ENCODE measurements at places on chromosomes 3 and 15.

DNA sequence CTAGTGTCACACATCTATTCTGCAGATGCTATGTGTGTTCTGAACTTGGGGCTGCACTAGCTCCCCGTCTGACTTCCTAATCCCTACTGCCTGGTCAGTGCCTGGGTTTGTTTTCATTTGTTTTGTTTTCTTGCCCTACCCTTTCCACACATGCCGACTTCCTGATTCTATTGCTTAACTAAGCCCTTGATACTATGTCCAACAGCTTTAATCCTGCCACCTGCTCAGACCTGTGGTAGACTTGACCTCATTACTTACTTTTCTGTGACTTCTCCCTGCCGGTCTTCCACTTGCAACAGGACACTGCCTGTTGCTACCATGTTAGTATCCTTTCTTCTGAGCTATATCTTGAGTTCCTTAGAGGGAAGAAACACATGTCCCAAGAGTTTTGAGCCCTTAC is 39.3 kb upstream of the CEMIP start:
- no peak overlapping the region for H3K27ac ChIP-seq
- no peak overlapping the region for H3K4me3 ChIP-seq

DNA sequence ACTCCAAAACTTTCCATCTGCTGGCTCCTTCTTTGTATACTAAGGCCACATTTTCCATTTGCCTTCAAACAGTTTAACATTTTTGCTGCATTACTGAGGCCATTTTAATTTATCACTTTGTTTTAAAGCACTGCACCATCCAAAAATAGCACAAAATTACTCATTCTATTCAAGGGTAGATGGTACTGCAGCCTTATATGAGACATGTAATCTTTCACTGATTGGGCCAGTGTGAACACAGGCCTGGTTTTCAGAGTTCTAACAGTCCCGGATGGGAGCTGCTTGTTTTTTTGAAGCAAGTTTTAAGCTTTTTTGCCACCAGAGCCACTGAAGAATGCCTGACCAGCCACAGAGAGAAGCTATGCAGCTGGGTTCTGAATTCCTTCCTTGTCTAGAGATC is 172.3 kb upstream of the TSC22D2 start:
- H3K4me3 ChIP-seq: no peak overlapping the region
- H3K27me3 ChIP-seq: peaks cover 8% of the 10 kb centered on the region

DNA sequence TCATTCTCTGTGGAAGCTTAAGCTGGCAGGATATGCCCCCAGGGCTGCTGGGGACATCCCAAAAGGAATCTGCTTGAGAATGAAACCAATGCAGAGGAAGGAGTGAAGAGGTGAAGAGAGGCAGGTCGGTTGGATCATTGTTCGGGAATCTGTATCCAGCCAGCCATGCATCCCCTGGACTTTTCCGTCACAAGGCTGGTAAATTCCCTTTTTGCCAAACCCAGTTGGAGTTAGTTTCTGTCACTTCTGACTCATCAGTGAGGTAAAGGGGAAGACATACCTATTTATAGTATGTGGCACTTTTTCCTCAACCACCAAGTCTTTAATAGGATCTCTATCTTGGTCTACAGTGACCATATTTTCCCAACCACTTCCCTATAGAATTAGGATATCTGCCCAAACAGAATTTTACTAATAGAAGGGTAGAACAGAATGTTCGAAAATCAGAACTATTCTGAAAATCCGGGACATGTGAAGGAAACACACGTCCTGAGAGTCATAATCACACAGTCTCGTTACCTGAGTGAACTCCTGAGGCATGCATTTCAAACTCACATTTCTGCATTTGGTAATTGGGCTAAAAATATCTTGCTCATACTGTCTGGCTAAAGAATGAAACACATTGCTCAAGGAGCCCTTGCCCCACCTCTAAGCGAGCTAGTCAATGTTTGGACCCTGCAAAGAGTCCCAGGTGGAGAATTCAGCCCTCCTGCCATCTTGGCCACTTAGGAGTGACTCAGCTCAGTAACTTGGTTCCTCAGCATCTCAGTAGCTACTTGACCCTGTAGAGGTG is 289.7 kb upstream of the ADAMTS9 start:
- no peaks in the 10 kb centered on the region for H3K4me1 ChIP-seq
- H3K36me3 ChIP-seq: no peaks in the 10 kb centered on the region
- DNase-seq: no peak
- no peaks in the 10 kb centered on the region for H3K27me3 ChIP-seq

GRCh38 chr3:43522727-43523362 is 99.0 kb downstream of the ANO10 start:
- no peak overlapping the region for H3K4me3 ChIP-seq
- H3K27me3 ChIP-seq: no peaks in the 10 kb centered on the region
- H3K4me1 ChIP-seq: peaks cover 2% of the 10 kb centered on the region
- DNase-seq: no peak

GRCh38 chr15:46111730-46112129 is 476.9 kb downstream of the SQOR start:
- no peaks in the 10 kb centered on the region for H3K27me3 ChIP-seq
- no peaks in the 10 kb centered on the region for H3K36me3 ChIP-seq
- no peaks in the 10 kb centered on the region for H3K4me1 ChIP-seq
- H3K4me3 ChIP-seq: no peak overlapping the region
- H3K27ac ChIP-seq: no peak overlapping the region

DNA sequence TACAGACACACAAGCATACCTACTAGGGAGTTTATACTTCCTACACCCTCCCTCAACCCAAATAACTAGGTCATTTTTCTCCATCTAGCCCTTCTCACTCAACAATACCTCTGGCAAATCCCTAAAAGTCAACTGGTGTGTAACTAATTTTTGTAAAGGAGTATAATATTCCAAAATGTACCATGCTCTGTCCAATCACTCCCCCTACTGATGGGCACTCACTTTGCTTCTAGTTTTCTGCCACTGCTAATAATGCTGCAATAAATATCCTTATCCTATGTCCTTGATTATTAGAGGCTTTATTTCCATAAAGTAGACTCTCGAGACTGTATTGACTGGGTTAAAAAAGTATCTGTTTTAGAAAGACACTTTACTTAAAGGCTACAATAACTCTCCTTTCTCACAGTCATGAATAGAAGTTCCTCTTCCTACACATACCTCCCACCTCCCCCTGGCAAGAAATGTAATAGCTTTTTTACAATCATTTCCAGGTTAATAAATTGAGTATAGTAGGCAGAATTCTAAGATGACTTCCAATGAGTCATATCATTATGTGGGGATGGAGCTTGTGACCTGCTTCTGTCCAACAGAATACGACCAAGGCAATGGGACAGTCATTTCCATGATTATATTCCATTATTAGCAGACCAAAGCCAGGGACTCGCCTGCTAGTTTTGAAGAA is 30.0 kb downstream of the SHQ1 start:
- H3K27me3 ChIP-seq: no peaks in the 10 kb centered on the region
- DNase-seq: no peak
- peaks cover 14% of the 10 kb centered on the region for H3K4me1 ChIP-seq
- H3K36me3 ChIP-seq: peaks cover 2% of the 10 kb centered on the region
- no peak overlapping the region for H3K4me3 ChIP-seq

DNA sequence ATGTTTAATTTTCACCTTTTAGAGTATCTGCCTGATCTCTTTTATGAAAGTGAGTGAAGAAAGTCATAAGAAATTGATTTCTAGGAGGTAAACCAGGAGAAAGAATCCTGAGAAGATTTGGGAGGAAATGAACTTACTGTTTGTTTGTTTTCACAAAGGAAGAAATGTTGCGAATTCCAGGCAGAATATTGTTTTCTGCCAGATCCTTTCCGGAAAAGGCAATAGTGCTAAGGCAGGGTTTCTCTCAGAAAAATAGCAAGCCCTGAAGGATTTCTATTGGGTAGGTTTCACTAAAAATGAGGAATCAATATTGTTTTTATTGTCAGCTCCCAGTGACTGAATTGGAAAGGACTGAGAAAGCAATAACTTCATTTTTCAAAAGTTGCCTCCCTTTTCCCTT is 85.7 kb upstream of the TGFBR2 start:
- H3K4me3 ChIP-seq: no peak overlapping the region
- H3K4me1 ChIP-seq: peaks cover 29% of the 10 kb centered on the region
- no peaks in the 10 kb centered on the region for H3K36me3 ChIP-seq
- H3K27me3 ChIP-seq: no peaks in the 10 kb centered on the region
- no peak overlapping the region for H3K27ac ChIP-seq

- no peak overlapping the region for H3K4me3 ChIP-seq
- H3K27ac ChIP-seq: no peak overlapping the region
- no peaks in the 10 kb centered on the region for H3K36me3 ChIP-seq
- H3K27me3 ChIP-seq: no peaks in the 10 kb centered on the region
- DNase-seq: no peak
These were observed 917.5 kb downstream of the SQOR start for GRCh38 chr15:46552316-46552715.

DNA sequence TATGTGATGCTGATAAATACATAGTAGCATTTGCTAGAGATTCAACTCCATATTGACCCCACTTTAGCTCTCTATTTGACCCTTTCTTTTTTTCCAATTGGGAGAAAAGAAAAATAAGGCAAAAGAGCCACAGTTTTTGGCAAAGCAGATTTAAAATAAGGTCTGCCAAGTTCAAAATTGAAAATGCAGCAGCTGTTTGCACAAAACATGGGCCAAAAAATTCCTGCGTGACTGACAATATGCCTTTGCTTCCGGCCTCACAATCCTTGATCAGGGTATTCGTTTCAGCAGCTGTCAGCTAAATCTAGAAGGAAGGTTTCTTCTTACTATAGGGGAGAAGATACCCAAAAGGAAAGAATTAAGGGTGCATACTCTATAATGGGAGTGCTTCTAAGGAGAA is 563.5 kb upstream of the CCDC54 start:
- no peaks in the 10 kb centered on the region for H3K36me3 ChIP-seq
- DNase-seq: no peak
- no peaks in the 10 kb centered on the region for H3K27me3 ChIP-seq
- no peaks in the 10 kb centered on the region for H3K4me1 ChIP-seq
- no peak overlapping the region for H3K4me3 ChIP-seq

DNA sequence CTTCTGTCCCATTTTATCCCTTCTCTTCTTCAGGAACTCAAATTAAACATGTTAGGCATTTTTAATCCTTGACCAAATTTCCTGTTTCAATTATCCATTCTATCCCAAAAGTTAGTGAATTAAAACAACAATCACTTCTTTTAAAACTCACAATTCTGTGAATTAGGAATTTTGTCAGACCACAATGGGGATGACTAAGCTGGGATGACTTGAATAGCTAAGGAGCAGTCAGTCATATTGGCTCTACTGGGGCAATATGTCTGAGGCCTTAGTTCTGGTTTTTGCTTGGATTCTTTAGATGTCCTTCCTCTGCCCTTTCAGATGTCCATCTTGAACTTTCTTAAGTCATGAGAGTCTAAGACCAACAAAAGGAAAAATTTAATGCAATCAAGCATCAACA is 178.2 kb upstream of the TGFBR2 start:
- H3K27me3 ChIP-seq: no peaks in the 10 kb centered on the region
- H3K4me3 ChIP-seq: no peak overlapping the region
- H3K36me3 ChIP-seq: no peaks in the 10 kb centered on the region
- no peaks in the 10 kb centered on the region for H3K4me1 ChIP-seq

DNA sequence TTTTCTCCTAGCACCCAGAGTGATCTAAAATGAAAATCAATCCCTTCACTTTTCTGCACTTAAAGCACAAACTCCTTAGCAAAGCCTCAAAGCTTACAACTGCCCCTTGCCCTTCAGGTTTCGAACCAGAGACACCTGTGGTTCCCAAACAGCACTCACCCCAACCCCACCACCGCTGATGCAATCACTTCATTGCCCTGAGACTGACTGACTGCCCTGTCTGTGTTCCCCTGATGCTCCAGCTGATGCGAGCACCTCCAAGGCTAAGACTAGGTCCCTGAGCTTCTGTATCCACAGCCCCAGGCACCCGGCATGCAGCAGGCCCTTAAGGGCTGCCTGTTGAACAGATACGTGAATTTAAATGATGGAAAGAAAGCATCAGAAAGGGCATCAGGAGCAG is 127.3 kb downstream of the ZNF621 start:
- no peak overlapping the region for H3K27ac ChIP-seq
- H3K4me1 ChIP-seq: no peaks in the 10 kb centered on the region
- DNase-seq: no peak

Measured in activated CD4-positive, alpha-beta memory T cell treated with anti-CD3 and anti-CD28 coated beads, Interleukin-2, amount 10 ng/mL, durations not matched to agents 7 days and 5 days (primary cell).